Fibroblast of lung (primary cell): ENCODE measurements at places on chromosomes 16 and 17. TPM values are rescaled to one million over a fixed set of nuclear protein-coding genes. Genes with fewer than 3 reads are reported as not detected.

Gene YBX2
- under 0.01 TPM in 1 of 2 replicates, not detected in the other for total RNA-seq

Gene RAB26
- total RNA-seq = 0.51 and 2.0 TPM in 2 replicates

Gene NOL11
- total RNA-seq = 21.5 and 30.3 TPM in 2 replicates

Gene TNK1
- 0.66 and 1.0 TPM in 2 replicates for total RNA-seq

- no peak for DNase-seq
- no peak overlapping the region for H3K4me3 ChIP-seq
- H3K27ac ChIP-seq = no peak overlapping the region
- H3K36me3 ChIP-seq = no peaks in the 10 kb centered on the region
- H3K27me3 ChIP-seq = peaks cover 39% of the 10 kb centered on the region
Observed at GRCh38 chr17:47844814-47845715, 4.0 kb upstream of the SCRN2 start.

- DNase-seq = no peak
- H3K4me3 ChIP-seq = no peak overlapping the region
- peaks cover 17% of the 10 kb centered on the region for H3K36me3 ChIP-seq
- H3K4me1 ChIP-seq = peaks cover 11% of the 10 kb centered on the region
Observed at GRCh38 chr16:88697831-88698615, 8.2 kb downstream of the RNF166 start.

- H3K27me3 ChIP-seq = no peaks in the 10 kb centered on the region
- H3K4me1 ChIP-seq = no peaks in the 10 kb centered on the region
- no peak overlapping the region for H3K27ac ChIP-seq
- no peak overlapping the region for H3K4me3 ChIP-seq
- no peaks in the 10 kb centered on the region for H3K36me3 ChIP-seq
Observed at GRCh38 chr17:11871773-11872172, 125.5 kb downstream of the ZNF18 start.

GRCh38 chr16:30637944-30638343 is 12.8 kb upstream of the PRR14 start:
- H3K27me3 ChIP-seq = no peaks in the 10 kb centered on the region
- DNase-seq = peak; percentile 57
- no peak overlapping the region for H3K27ac ChIP-seq
- H3K4me3 ChIP-seq = no peak overlapping the region
- no peaks in the 10 kb centered on the region for H3K36me3 ChIP-seq

GRCh38 chr17:34391241-34391640 is 28.2 kb upstream of the CCL1 start:
- no peaks in the 10 kb centered on the region for H3K4me1 ChIP-seq
- no peaks in the 10 kb centered on the region for H3K27me3 ChIP-seq
- no peak for DNase-seq
- no peak overlapping the region for H3K4me3 ChIP-seq

DNA sequence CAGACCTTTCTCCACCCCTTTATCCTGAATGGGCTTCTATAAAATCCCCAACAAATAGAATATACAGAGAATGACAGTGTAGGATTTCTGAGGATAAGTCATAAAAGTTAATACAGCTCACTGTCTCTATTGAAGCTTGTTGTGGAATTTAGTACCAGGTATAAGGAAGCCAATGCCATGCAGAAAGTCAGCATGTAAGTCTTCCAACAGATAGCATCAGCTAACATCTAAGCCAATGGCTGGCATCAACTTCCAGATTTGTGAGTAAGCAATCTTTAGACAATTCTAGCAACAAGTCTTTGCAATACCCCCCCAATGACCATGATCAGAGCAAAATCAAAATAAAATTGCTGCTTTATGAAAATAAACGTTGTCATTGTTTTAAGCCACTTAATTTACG is 22.5 kb upstream of the LRRC37A3 start:
- H3K4me3 ChIP-seq = no peak overlapping the region
- no peaks in the 10 kb centered on the region for H3K36me3 ChIP-seq
- H3K4me1 ChIP-seq = no peaks in the 10 kb centered on the region
- DNase-seq = no peak

DNA sequence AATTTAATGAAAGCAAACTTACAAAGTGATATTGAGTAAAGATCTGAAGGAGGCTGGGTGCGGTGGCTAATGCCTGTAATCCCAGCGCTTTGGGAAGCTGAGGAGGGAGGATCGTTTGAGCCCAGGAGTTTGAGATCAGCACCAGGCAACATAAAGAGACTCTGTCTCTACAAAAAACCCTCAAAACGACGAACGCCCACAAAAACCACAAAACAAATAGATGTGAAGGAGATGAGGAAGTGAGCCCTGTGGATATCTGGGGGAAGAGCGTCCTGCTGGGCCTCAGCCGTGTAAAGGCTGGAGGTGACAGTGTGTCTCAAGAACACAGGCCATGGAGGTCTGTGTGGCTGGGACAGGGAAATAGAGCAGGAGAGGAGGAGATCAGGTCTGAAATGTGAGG is 68.8 kb downstream of the ITFG1 start:
- H3K4me3 ChIP-seq = no peak overlapping the region
- DNase-seq = peak; percentile 71
- H3K4me1 ChIP-seq = no peaks in the 10 kb centered on the region
- H3K27ac ChIP-seq = no peak overlapping the region

- no peak overlapping the region for H3K4me3 ChIP-seq
- H3K4me1 ChIP-seq = peaks cover 9% of the 10 kb centered on the region
- H3K27me3 ChIP-seq = no peaks in the 10 kb centered on the region
- no peaks in the 10 kb centered on the region for H3K36me3 ChIP-seq
Observed at GRCh38 chr17:41403404-41404023, 6.1 kb upstream of the KRT31 start.

DNA sequence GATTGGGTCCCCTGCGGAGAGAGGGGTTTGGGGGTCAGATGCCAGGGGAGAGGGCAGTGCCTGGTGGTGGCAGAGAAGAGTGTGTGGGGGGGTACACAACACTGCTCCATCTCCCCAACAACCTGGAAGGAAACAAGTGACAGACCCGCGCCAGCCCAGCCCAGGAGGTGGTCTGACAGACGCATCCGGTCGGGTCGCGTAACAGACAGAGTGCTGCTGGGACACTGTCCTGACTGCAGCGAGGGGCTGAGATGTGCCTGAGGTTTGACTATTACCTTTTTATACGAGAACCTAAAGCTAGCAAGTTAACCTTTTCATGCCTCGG is 16.2 kb downstream of the UNC13D start:
- no peak overlapping the region for H3K27ac ChIP-seq
- no peaks in the 10 kb centered on the region for H3K27me3 ChIP-seq
- no peak for DNase-seq
- H3K4me1 ChIP-seq = no peaks in the 10 kb centered on the region
- H3K36me3 ChIP-seq = peaks cover 5% of the 10 kb centered on the region

DNA sequence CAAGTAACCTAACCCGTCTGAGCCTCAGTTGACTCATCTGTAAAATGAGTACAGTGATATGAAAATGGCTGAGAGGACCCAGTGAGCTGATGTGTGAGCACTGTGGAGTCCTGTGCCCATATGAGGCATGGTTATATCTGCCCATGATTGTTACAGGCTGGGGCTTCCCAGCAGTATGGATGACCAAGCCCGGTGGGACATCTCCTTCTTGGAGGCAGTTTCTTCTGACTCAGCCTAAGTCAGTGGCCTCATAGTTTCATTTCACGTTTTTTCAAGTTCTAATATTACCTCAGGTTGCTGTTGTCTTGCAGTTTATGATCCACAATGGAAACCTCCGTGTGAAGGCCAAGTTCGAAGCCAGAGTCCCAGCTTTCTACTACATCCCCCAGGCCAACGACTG is 4.8 kb downstream of the ADAP2 start:
- peaks cover 2% of the 10 kb centered on the region for H3K4me1 ChIP-seq
- no peaks in the 10 kb centered on the region for H3K36me3 ChIP-seq

DNA sequence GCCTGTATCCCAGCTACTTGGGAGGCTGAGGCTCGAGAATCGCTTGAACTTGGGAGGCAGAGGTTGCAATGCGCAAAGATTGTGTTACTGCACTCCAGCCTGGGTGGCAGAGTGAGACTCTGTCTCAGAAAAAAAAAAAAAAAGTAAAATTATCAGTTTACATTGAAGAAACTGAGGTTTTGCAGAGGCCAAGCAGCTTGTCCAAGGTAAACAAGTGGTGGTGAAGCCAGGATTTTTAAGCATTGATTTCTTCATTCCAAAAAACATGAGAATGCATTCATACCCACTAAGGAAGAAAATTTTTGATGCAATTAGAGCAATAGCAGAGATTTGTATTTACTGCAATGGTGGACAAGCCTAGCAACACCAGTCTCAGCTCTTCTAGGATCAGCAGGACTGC is 52.7 kb downstream of the CENPV start:
- no peaks in the 10 kb centered on the region for H3K27me3 ChIP-seq
- no peak overlapping the region for H3K27ac ChIP-seq
- H3K4me3 ChIP-seq = no peak overlapping the region
